Stimulated activated CD4-positive, alpha-beta T cell treated with anti-CD3 and anti-CD28 coated beads, Interleukin-2, amount 100 ng/mL, for 24 hours (primary cell): ENCODE measurements at places on chromosomes 5 and 9.

DNA sequence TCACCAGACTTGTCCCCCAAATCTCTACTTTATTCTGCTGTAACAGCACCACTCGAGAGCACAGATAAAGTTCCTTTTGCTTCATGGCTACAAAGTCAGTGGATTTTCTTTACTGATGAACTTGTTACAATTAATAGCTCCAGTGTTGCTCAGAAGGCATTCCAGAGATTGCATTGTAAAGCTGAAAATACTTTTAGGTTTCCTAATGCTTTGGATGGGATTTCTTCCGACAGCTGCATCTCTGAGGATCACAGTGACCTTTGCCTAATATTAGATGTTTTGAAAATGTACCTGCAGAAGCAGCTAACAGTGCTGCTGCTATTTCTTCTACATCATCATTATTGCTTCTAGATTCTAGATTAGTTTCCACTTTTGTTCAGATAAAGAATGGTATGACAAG lies 58.8 kb upstream of the TMEM171 start:
- no peak for DNase-seq

GRCh38 chr9:16505199-16505598 lies 365.3 kb downstream of the BNC2 start:
- no peak for DNase-seq

DNA sequence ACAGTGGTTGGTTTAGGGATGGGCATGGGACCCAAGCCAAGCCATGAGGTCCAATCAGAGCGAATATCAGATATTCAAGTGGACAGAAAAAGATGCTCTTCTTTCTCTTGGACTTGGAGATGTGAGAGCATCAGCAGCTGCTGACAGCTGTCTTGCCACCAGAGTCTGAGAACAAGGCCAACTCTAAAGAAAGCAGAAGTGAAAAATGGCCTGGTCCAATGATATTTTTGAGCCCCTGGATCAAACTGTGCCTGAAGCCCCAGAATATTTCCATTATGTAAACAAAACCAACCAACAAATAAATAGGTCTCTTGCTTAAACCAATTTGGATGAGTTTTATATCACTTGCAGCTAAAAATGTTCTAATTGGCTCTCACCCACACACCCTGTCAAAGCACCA lies 30.7 kb upstream of the JADE2 start:
- no peak for DNase-seq

DNA sequence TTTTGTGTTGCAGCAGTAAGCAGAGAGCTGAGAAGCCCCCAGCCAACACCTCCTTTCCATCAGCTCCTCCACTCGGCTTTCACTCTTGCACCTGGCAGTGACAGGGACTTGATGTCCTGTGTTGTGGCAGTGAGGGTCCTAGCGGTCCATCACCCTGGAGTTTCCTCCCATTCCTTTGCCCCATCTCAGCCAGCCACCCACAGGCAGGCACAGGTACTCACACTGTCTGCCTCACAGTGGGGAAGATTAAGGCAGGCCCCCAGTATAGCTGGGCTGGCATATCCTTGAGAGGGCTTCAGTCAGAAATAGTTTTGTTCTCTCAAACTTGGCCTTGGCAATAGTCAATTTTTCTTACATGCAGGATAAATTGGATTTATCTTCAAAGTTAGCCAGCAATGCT lies 362.7 kb downstream of the GADD45G start:
- no peak for DNase-seq

- no peak for DNase-seq
Measured at GRCh38 chr5:135182675-135183074, 148.6 kb upstream of the PITX1 start.

- no peak for DNase-seq
Measured at GRCh38 chr9:126490214-126490631, 123.5 kb upstream of the LMX1B start.

DNA sequence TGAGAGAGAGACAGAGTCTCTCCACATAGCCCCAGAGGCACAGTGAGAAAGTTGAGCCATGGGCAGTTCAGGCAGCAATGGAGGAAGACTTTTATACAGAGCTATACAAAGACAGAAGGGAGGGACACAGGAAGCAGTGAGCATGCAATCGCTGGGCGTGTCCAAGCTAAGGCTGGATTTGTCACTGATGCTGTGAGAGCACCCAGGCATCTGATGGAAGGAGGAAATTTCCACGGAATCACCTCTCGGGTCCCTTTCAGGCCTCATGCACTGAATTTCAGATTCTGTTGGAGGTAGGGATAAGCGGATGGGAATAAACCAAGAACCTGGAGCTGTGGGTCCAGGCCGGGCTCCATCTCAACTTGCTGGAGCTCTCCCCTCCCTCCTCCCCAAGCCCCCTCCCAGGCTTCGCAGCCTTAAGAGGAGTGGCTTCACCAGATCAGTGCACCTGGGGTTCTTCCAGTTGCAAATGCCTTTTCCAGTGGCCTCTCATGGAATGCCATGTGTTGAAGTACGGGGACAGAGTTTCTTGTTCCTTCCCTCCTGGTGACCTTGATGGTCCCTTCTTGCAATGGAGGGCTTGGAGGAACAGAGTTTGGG lies 114.8 kb upstream of the ALDH1B1 start:
- no peak for DNase-seq

DNA sequence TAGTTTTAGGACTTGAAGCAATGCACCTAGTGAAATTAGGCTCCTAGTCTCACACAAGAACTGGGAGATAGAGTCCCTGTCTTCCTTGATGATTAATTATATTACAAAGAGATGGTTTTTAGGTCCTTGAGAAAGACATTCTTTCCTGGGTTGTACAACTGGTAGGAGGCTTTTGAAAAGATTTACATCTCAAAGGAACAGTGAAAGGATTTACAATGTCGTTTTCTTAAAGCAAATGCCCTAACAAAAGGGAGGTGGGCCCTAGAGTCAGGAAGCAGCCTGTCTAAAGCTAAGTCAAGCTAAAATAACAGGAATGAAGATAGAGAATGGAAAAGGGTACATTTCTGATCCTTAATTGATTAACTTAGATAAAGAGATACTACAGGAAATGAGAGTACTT lies 102.2 kb upstream of the IL7R start:
- DNase-seq, result no peak

DNA sequence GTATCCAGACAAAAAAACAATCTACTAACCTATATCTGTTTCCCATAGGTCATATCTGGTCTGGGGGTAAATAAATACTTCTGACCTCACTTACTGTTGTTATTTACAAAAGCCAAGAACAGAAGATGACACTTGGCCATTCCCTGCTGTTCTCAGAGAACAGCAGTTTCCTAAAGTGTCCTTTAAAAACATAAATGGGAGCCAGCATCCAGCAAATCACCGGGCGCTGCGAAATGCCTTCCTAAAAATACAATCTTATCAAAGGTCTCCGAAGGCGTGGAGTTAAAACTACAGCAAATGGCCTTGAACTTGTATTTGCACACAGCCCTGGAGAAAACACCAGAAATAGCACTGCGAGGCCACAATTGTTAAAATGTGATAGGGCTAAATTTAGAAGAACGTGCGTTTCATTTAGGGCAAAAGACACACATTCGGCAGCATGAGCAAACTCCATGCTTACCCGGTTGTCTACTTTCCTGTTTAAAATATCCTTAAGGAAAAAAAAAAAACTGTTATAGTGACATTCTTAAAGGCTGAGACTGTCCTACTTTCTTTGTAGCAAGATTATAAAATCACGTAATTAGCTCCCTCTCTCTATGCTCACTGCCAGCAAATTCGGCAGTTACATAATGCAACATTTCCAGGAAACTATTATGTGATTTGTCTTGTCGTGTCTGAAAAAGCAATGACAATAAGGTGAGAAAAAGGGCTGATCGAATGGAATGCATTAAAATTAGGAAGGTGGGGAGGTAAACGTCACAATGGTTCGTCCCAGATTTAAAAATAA lies 1.5 kb downstream of the NFIL3 start:
- DNase-seq, result no peak

GRCh38 chr5:107698286-107698685 lies 27.5 kb upstream of the EFNA5 start:
- no peak for DNase-seq

GRCh38 chr9:135857843-135858242 lies 49.5 kb downstream of the CAMSAP1 start:
- DNase-seq, result no peak

- no peak for DNase-seq
Measured at GRCh38 chr5:120794121-120794520, 330.0 kb downstream of the PRR16 start.

DNA sequence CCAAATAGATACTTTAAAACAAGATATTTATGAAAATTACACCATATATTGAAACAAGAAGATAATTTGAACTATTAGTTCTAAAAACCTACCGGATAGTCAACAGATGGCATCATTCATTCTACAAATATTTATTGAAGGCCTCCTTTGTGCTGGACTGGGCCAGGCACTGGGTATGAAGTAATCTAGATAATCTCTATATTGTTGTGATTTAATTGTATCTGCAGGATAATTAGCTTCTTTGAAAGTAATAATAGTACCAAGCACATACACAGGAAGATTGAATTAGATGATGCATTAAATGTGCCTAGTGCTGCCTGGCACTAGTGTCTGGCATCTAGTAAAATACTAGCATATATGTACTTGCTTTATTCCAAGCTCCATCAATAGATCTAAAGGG lies 735.2 kb upstream of the DMAC1 start:
- no peak for DNase-seq

- no peak for DNase-seq
Measured at GRCh38 chr9:9299134-9299533, 1313.7 kb downstream of the PTPRD start.

DNA sequence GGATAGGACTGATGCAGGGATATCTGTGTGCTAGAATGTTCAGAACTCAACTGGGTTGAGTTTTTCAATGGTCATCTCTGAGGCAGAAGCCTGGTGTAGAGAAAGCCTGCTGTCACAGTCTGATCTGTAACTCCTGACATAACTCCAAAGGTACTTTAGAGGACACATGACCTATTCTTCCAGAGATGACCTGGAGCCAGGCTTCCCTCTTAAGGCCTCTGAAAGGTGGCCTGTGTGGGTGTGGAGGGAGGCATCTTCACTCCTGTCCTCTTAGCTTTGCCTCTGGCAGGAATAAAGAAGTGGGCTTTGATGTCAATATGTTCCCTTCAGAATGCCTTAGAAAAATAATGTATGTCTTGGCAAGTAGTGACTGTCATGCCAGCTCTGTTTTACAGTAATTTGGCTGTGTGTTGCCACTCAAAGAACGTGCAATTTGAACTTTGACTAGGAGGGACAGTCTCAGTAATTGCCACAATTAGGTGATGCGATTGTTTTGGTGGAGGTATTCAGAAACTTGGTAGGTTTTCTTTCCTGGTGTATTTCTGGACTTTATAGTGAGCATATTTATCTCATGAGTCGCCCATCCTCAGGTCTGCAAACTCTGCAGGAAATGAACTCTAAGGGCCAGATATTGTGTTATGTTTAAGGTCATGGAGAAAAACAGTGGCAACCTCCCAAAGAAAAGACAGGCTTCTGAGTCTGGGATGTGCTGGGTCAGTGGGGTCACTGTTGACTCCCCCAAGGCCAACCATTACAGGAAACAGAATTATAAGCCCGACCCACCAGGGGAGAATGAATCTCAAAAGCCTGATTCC lies 3.2 kb upstream of the C5orf63 start:
- no peak for DNase-seq

DNA sequence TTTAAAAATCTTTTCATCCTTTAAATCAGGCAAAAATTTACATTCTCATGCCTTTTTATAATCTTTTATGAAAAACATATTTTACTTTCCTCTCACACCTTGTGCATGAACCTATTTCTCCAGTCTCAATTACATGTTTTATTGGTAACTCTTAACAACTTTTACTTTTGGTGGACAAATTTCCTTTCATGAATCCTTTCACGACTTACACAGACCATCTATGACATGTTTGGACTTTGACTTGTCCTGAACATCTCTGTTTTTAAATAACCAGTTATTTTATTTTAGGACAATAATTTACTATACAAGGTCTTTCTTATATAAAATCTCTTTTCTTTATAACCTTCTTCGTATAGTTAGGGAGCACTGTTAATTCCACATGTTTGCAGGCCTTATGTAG lies 26.5 kb upstream of the MTMR12 start:
- no peak for DNase-seq

DNA sequence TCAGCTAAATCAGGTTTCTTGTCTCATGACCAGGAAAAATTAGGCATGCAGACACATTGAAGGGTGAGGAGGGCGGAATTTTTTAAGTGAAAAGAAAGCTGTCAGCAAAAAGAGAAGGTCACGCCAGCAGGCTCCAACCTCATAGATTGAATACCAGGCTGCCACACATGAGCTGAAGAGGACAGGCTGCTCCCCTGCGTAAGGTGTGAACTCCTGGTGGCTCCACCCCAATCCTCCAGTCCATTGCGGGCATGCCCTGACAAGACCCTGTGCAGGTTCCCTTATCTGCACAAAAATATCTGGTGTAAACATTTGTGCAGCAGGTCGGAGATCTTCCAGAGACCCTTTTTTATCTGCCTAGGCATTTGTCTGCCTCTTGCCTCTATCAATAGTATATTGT lies 22.9 kb upstream of the TEX10 start:
- DNase-seq, result no peak

DNA sequence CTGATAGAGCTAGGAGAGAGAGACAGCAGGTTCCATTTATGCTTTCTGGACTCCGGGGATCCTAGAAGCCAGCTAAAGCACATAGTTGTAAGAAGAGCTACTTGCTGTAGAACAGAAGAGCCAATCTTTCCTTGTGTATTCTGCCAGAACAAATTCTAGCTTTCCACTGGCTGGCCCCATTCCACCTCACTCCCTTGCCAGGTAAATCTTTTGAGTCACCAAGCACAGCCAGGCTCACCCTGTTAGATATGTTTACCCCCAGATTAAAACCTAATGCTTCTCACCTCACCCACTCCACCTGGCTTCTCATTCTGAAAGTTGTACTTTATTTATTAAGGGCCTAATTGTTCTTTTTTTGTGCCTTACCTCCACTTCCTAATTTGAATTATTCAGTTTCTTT lies 48.9 kb upstream of the CHD1 start:
- DNase-seq, result no peak

GRCh38 chr5:150245111-150245789 lies 44.3 kb downstream of the CAMK2A start:
- no peak for DNase-seq

- no peak for DNase-seq
Measured at GRCh38 chr9:133890583-133890982, 101.5 kb downstream of the VAV2 start.

- DNase-seq, result peak; percentile 56
Measured at GRCh38 chr5:142015781-142016533, 3.1 kb upstream of the GNPDA1 start.

DNA sequence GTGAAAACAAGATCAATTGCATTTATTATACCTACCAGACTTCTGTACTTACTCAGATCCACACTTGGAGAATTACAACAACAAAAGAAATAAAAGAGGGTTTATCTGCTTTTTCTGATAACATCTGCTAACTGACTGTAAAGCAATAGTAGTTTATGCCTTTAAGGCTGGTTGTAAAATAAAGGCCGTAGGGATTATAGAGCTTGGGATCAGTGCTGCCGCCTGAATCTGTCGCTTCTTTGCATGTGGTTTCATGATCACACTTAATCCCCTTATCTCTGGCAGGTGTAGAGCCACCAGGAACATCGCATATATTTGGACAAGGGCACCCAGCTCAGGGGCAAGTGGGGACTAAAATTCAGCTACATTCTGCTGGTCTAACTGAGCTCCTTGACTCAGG lies 146.7 kb downstream of the CCDC192 start:
- no peak for DNase-seq

- peak; percentile 21 for DNase-seq
Measured at GRCh38 chr9:1880038-1880565, 135.0 kb upstream of the SMARCA2 start.
